ENCODE measurements at places on chromosomes 5 and 9.

DNA sequence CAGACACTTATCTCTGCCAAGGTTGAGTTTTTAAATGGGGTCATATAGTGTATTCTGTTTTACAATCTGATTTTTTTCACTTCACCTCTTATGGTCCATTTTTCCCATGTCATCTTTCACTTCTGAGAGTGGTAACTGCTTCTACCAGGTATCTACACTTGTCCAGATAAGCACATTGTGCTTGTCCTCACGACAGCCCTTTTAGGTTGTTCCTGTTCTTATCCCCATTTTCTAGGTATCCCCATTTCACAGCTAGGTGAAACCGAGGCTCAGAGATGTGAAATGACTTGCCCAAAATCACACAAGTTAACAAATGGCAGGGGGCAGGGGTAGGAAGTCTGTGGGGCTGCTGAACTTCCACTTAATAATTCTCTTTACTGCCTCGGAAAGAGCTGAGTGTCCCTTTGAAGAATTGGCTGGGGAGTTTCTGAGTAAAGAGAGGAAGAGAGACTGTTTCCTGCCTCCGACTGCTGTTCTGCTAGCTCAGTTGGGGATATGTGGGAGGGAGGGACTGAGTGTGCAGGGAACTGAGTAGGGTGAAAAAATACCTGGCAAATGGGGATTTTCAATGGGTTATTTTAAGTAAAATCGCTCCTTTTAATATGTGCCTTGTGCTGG lies 255.4 kb downstream of the GRIA1 start:
- no peak for DNase-seq

GRCh38 chr5:15261269-15261995 lies 238.5 kb upstream of the FBXL7 start:
- no peak for DNase-seq

- DNase-seq: no peak
Measured at GRCh38 chr5:95925939-95926338, 35.7 kb downstream of the ELL2 start.

GRCh38 chr5:136655468-136655867 lies 290.1 kb upstream of the TRPC7 start:
- no peak for DNase-seq

DNA sequence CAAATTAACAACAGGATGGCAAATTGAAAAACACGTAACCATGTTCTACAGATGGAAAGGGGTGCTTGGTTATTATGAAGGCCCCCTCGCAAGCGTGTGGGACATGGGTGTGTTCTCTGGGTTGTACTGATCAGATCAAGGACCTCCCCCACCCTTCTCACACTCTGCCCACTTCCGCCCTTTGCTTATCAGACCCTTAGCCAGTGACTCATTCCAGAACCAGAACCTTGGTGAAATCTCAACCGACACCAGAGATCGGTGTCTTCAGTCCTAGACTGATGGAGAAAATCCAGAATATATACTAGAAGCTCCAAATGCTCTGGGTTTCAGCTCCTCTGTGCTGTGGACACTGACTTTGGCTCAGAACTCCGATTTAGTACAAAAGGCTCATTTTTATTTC lies 64.9 kb downstream of the PTTG1 start:
- peak; percentile 75 for DNase-seq

DNA sequence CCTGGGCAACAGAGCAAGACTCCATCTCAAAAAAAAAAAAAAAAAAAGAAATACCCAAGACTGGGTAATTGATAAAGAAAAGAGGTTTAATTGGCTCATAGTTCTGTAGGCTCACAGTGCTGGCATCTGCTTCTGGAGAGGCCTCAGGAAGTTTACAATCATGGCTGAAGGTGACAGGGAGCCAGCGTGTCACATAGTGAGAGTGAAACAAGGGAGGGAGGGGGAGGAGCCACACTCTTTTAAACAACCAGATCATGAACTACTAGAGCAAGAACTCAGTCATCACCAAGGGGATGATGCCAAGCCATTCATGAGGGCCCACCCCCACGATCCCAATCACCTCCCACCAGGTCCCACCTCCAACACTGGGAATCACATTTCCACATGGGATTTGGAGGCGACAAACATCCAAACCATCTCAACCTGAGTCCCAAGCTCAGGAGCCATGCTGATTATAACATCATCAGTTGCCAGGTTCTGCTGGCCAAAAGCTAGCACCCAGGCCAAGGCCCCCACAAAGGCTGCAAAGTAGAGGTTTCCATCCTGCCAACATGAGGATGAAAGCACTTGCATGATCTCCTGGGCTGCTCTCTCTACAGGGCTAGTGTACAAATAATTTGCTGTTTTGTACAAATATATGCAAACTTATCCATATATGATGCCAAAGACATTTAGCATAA lies 15.3 kb downstream of the DENND1A start:
- no peak for DNase-seq

- no peak for DNase-seq
Measured at GRCh38 chr9:70746316-70746715, 331.9 kb upstream of the KLF9 start.

Data from CD4-positive, alpha-beta T cell treated with Interleukin-17A for 1 hour (primary cell).